ENCODE measurements at places on chromosomes 3 and 15. TPM values are rescaled to one million over a fixed set of nuclear protein-coding genes. Genes with fewer than 3 reads are reported as not detected.
A peak's percentile ranks its signal among the peaks of the same experiment; 100 is the strongest.

Gene SH2D7
- total RNA-seq = 0.11 TPM

Gene RASL12
- total RNA-seq = not detected

Gene TMPRSS7
- total RNA-seq = not detected

Gene EIF2A
- 82.2 TPM for total RNA-seq

Gene STRIT1
- total RNA-seq = not detected

Gene LRRC2
- total RNA-seq = 0.45 TPM

Gene RARRES1
- not detected for total RNA-seq

Gene FGD5
- not detected for total RNA-seq

Gene C3orf18
- 58.4 TPM for total RNA-seq

Gene FSIP1
- total RNA-seq = 0.68 TPM

Gene POTEB
- total RNA-seq = not detected

Gene HIGD2B
- total RNA-seq = not detected

Gene FBXO40
- not detected for total RNA-seq

Gene LINGO1
- not detected for total RNA-seq

Gene CCR3
- 1.3 TPM for total RNA-seq

- no peak for DNase-seq
These were observed 87.0 kb downstream of the IQCH start for GRCh38 chr15:67341539-67341938.

DNA sequence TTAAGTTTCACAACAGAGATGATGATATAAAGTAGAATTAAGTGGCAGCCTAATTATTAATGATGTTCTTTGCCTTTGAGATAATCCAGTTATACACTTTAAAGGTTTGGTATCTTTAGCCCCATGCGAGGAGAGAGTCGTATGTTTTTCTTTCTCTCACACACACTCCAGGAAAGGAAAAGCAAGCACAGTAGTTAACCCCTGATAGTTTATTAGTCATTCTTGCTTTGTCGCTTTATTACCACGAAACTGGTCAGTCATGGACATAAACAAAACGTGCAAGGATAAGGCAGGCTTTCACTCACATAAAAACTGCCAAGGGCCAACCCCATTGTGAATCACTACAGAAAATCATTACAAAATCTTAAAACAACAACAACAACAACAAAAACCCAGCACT, 866.9 kb downstream of the FHIT start:
- DNase-seq = no peak

- DNase-seq = peak; percentile 58
These were observed 1.4 kb downstream of the ATOSA start for GRCh38 chr15:52677593-52678467.

GRCh38 chr3:51075221-51075775, 309.8 kb upstream of the MANF start:
- DNase-seq = no peak

DNA sequence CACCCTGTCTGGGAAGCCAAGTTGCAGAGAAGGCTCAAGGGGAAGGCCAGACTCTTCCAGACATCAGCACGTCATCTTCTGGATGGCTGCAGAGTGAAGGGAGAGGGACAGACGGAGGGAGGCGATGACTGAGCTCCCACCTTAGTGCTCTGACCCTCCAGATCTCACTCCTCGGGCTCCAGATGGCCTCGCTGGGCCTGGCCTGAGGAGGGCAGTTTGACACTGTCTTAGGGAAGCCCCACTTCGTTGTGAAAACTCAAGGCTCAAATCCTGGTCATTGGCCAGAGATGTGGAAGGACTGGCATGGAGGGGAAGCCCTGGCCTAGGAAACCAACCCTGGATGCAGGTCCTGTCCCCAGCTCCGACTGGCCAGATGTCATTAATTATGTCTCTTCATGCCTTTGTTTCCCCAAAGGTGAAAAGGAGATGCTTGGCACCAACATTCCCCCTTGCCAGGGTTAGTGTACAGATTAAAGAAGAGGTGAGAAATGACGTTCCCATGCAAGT, 70.4 kb downstream of the ADCY5 start:
- no peak for DNase-seq

DNA sequence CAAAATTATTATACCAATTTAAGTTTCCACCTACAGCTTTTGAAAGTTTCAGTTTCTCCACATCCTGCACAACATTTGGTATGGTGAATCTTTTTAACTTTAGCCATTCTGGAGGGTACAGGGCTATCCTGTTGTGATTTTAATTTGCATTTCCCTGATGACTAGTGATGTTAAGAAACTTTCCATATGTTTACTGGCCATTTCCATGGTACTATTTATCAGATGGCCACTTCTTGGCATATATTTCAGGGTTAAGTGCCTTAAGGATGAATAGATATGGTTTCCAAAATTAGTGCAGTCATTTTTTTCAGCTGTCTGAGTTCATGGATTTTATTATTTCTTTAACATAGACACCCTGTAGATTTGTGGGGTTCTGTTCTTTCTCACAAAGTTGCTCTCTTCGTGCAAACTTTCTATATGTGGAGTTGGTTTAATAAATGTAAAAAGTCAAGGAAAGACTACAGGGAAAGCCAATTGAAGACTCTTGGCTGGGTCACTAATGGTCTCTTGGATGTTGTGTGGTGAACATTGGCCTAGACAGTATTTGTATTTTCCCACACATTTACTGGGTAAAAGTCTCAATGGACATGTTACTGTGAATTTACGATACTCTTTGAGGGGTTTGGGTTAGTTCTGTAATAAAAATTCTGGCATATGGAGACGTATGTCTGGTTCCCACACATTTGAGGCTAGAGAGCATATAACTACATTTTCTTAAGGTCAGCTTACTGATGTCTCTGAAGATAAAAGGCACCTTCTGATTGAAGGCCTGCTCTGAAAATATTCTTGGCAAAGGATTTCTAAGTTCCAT, 147.5 kb upstream of the PDZRN3 start:
- DNase-seq = no peak

DNA sequence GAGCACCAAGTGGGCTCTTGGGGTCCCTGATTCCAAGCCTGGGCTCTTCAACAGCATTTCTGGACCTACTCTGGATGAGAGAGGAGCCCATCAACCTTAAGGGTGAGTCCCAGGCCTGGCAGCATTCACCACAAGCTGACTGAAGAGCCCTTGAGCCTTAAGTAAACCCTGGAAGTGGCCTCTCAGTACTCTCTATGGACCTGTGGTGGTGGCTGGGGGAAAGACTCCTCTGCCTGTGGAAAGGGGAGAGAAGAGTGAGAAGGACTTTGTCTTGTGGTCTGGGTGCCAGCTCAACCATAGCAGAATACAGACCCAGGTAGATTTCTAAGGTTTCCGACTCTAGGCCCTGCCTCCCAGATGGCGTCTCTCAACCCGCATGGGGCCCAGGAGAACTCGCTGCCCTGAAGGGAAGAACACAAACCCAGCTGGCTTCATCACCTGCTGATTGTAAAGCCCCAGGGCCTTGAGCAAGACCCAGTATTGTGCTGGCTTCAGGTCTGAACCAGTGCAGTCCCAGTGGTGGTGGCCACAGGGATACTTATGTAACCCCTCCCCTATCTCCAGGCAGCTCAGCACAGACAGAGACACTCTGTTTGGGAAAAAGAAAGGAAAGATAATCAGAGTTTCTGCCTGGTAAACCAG, 71.4 kb downstream of the TFDP2 start:
- DNase-seq = no peak

- DNase-seq = no peak
These were observed 51.9 kb upstream of the SNRPA1 start for GRCh38 chr15:101346928-101347327.

DNA sequence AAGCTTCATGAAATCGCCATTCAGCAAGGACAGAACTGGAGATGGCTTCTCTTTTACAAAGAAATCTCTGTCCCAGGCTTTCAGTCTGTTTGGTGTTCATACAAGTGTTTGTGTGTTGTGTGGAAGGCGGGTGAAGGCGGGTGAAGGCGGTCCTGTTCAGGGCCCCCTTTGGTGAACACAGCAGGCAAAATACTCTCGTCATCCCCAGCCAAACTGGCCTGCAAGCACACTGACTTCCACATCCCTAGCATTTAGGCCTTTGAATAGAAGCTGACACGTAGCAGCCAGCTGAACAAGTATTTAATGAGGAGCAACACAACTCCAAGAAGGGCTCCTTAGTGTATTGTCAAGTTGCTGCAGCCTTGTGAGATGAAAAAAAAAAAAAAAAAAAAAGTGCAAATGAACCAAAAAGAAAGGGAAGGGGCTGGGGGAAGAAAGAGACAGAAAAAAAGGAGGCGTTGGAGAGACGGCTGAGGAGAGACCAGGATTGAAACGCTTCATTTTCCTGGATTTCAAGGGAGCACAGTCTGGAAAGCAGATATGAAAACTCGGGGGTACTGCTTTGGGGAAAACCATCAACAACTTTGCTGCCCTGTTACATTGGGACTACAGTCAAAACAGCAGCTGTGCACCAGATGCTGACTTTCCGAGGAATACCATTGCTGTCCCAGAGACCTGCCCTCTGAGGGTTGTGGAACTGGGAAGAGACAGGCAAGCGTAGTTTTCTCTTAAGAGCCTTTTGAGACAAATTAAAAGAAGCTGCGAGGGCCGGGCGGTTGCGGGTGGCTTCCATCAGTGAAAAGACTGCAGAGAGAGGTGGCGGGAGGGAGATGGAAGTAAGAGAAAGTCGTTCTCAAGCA, 74.6 kb downstream of the TGFBR2 start:
- no peak for DNase-seq

GRCh38 chr3:8279476-8279875, 222.1 kb upstream of the LMCD1 start:
- DNase-seq = no peak

- DNase-seq = no peak
These were observed 31.0 kb downstream of the EPHB3 start for GRCh38 chr3:184592371-184593219.

- DNase-seq = no peak
These were observed 364.7 kb downstream of the EPHB1 start for GRCh38 chr3:135159681-135160247.

DNA sequence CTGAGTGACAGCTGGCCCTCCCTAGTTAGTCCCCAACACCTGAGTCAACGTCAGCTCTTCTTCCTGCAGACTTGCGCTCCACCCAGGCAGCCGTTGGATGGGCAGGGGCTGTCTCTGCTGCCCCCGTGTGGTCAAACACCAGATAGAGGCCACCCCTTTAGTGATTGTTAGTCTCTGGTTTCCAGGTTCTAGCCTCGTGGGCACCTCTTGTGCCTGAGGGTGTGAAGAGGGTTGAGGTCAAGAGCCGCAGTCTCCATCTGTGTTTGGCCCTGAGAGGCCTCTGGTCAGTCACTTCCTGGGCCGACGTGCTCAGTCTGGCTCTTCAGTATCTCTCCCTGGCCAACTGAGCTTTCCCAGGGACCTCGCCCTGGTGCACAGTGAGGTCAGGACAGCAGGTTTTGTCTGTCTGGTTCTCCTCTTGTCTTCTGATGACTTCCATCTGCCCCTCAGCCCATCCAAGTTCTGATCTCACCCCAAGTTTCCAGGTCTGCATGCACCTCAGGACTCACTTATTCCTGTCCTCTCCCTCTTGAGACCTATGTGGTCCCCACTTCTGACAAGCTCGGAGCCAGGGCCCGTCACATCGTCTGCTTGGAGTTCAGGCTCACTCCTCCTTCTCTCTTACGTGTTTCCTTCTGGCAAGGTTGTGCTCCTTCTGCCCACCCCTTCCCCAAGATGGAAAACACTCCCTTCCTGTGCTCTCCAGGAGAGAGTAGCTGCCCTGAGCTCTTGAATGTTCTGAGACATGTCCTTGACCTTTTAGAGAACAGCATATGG, 20.9 kb downstream of the CD276 start:
- peak; percentile 73 for DNase-seq

DNA sequence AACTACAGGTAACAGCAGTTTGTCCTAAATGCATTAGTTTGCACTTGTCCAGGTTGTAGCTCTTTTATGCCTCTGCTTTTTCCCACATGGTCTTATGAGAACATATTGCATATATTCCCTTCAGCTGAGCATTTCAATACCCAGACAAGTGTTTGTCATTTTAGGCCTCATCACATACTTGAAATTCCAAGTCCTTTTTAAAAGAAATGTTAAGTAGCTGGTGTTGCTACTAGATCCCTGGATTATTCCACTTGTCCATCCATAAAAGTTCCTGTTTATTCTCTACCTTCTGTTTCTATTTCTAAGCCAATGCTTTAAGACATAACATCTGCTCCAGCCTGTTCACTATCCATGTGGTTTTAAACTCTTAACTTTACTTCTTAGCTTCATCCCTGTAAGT, 128.4 kb downstream of the NECTIN3 start:
- no peak for DNase-seq

- DNase-seq = no peak
These were observed 204.6 kb upstream of the NR2F2 start for GRCh38 chr15:96125721-96126415.

- DNase-seq = no peak
These were observed 40.1 kb downstream of the OXNAD1 start for GRCh38 chr3:16305111-16305541.

DNA sequence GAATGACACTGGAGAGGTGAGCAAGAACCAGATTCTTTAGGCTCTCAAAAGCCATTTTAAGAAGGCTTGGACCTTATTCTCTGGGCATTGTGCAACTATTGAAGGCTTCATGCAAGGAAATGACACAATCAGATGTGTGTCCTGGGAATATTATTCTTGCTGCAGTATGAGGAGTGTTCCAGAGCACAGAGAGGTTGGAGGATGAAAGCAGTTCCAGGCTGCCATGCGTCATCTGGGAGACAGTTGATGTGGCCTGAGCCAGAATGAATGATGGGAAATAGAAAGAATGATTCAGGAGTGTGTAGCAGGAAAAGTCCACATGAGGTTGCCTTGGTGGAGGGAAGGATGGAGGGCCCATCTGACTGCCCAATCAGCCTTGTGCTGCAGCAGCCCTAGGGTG, 123.1 kb downstream of the CHCHD6 start:
- DNase-seq = no peak

All from activated naive CD8-positive, alpha-beta T cell treated with anti-CD3 and anti-CD28 coated beads, Interleukin-2, amount 10 ng/mL, durations not matched to agents 7 days and 5 days (primary cell).